ENCODE measurements at places on chromosomes 16 and 17. TPM values are rescaled to one million over a fixed set of nuclear protein-coding genes. Genes with fewer than 3 reads are reported as not detected.

Gene SMTNL2
- total RNA-seq = 18.1 TPM

Gene CFAP119
- 7.3 TPM for total RNA-seq

Gene KRT33B
- total RNA-seq = not detected

GRCh38 chr17:58911741-58912343 is 156.2 kb downstream of the PPM1E start:
- DNase-seq = no peak

- no peak for DNase-seq
Observed at GRCh38 chr17:2735896-2736295, 13.6 kb downstream of the CCDC92B start.

DNA sequence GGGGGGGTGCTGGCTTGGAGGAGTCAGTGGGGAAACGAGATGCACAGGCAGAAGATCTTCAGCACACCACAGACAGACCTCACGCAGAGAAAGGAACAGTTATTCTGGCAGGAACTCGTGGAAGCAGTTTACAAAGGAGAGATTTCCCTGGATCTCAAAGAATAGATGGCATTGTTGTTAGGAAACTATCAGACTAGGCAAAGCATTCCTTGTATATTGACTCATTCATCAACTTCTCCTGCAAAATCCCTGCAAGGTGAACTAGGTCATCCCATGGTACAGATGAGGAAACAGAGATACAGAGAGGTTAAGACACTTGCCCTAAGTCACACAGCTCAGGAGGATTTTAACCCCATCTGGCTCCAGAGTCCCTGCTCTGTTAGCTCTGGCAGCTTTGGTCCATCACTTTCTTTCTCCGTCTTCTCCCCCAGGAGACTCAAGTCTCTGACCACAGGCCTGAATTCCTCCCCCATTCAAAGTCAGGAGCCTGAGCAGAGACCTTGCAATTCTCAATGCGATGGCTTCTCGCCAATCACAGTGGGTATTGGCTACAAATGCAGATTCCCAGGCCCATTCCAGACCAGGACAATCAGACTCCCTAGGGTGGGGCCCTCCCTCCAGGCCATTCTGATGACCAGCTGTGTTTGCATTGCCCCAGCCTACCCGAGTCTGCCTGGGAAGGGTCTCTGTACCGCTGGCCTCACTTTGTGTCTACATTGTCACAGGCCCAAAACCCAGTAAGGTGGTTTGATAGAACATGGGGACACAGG is 56.4 kb downstream of the LITAF start:
- DNase-seq = no peak

DNA sequence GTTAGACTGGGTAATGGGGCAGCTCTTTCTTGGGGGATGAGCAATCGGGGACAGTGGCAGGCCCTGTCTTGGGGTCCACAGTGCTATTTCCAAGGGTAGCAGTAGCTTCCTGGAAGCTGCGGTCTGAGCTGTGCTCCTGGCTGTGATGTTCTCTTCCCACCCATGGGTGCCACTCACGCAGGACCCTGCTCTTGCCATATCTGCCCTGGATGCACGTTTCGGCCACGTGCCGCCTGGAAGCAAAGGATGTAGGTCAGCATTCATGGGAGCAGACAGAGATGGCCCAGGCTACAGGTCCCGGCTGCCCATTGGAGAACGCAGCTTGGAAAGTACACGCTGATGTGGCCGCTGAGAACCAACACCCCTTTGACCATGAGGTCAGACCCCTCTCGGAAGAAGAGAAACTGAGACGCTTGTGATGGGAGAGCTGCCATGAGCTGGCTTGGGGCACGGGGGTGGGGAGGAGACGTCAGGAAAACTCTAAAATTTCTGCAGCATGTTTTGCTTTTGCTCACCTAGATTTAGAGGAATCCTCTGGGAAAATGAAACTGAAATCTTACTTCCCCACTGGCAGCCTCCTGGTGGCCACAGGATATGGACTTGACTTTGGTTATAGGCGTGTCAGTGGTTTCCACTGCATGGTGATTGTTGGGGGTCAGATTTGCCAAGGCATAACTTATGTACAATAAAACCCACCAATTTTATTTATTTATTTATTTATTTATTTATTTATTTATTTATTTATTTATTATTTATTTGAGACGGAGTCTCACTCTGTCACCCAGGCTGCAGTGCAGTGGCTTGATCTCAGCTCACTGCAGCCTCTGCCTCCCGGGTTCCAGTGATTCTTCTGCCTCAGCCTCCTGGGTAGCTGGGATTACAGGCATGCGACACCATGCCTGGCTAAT is 36.2 kb upstream of the IRF8 start:
- DNase-seq = no peak

GRCh38 chr16:76490036-76490639 is 212.9 kb downstream of the CNTNAP4 start:
- no peak for DNase-seq

DNA sequence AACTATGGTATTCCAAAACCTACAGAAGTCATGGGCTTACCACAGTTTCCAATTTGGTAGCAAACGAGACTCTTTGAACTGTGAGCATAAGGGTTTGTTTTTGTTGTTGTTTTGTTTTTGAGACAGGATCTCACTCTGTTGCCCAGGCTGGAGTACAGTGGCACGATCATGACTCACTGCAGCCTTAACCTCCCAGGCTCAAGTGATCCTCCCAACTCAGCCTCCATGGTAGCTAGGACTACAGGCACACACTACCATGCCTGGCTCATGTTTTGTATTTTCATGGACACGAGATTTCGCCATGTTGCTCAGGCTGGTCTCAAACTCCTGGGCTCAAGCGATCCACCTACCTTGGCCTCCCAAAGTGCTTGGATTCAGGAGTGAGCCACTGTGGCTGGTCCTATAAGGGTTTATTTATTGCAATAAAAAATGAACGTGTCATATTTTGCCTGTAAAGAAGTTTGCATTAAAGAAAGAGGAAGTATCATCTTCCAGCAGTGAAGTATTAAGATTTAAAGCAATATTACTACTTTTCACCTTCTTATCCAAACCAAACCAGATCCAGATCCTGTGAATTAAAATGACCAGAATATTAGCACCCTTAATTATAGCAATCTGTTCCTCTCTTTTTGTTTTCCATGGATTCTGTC is 37.2 kb downstream of the KCNJ2 start:
- DNase-seq = no peak

DNA sequence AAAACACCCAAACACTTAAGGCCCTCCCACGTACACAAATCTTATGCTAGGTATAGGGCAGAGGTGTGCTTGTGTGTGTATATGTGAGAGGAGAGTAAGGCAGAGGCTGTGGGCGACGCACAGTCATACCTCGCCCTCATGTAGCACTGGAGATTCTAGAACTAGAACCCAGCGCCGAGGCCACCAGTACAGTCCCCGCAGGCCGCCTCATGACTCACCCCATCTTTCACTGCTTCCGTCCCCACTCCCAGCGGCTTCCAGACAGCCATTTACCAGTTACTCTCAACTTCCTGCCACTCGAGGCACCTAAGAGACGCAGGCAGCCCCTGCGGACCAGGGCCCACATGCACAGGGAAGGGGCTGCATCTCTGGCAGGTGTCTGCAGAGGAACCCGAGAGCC is 23.2 kb upstream of the CYTH1 start:
- no peak for DNase-seq

- DNase-seq = no peak
Observed at GRCh38 chr17:33832262-33832661, 422.8 kb upstream of the CCL2 start.

- no peak for DNase-seq
Observed at GRCh38 chr17:50763716-50764475, 3.4 kb downstream of the ANKRD40CL start.

DNA sequence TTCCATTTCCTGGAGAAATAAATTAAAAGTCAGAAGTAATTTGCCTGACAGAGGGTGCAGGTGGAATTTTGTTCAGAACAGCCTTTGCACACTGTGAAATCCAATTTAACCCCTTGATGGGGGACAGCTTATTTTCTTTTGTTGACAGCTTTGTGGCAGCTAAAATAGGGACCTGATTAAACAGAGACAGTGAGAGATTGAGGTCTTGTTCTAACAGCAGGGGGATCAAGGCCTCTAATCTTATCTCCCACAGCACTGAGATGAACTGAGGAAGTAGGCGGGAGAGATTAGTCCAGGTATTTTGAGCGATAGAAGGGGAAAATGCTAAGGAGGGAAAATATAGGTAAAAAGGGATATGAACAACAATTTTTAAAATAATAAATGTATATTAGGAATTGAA is 1491.4 kb upstream of the GOT2 start:
- no peak for DNase-seq

Measured in lung (tissue), 17 donors.